Stimulated activated CD4-positive, alpha-beta T cell treated with anti-CD3 and anti-CD28 coated beads, Interleukin-15, amount 100 ng/mL, for 1 hour (primary cell): ENCODE measurements at places on chromosomes 6 and 20.

DNA sequence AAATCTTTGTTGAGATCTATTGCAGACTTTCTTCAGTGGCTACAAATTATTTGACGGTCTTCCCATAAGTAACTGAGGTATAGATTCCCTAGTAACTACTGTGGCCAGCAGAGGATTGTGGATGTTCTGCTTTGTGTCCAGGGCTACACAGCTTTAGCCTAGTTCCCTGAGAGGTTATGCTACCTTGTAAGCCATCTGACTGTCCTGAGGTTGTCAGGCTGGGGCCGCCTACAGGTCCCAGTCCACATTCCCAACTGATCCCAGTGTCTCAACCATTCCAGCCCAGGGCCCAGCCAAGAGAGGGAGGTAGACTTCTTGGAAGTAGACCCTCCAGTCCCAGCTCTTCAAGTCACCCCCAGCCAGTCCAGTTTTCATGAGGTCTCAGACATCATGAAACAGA lies 57.7 kb downstream of the BANF2 start:
- no peak for DNase-seq

GRCh38 chr6:155377061-155377460 lies 62.8 kb upstream of the TFB1M start:
- DNase-seq: no peak

- DNase-seq: no peak
Measured at GRCh38 chr20:8795404-8795803, 273.5 kb upstream of the PLCB4 start.

DNA sequence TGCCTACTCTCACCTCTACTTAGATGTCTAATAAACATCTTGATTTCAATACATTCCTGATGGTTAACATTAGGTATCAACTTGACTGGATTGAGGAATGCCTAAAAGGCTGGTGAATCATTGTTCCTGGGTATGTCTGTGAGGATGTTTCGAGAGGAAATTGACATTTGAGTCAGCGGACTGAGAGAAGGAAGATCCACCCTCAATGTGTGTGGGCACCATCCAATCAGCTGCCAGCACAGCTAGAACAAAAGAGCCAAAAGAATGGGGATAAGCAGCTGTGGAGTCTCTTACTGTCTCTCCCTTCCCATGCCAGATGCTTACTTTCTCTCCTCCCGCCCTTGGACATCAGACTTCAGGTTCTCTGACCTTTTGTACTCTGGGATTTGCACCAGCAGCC lies 128.6 kb upstream of the HS3ST5 start:
- no peak for DNase-seq

GRCh38 chr6:55675941-55676340 lies 96.9 kb upstream of the HMGCLL1 start:
- DNase-seq: no peak

- DNase-seq: no peak
Measured at GRCh38 chr6:33602180-33602579, 18.9 kb upstream of the ITPR3 start.

GRCh38 chr6:105648276-105648675 lies 245.4 kb upstream of the PREP start:
- DNase-seq: no peak

- DNase-seq: no peak
Measured at GRCh38 chr6:56416247-56416646, 168.9 kb upstream of the COL21A1 start.

- DNase-seq: no peak
Measured at GRCh38 chr20:60467078-60467477, 508.9 kb downstream of the CDH26 start.

DNA sequence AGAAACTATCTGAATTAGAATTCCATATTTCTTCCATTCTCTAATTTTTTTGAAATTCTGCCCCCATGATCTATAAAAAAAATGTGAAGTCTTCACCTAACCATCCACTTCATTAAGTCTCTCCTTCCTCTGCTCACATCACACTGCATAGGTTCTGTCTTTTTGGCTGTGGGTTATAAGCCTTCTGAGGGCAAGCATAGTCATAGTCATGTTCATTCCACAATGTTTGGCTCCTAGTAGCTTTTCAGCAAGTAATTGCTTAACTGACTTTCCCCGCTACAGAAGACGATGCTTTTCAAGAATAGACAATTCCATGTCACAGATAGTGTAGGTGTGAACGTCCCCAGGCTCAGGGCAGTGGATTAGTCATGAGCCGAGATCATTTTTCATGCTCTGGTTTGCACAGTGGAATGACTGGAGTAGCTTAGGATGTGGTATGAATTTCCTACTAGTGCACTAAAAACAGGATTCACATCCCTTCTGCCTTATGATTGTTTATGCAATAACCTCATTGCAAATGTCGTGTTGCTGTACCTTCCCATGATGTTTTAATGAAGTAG lies 29.1 kb downstream of the WRNIP1 start:
- no peak for DNase-seq

DNA sequence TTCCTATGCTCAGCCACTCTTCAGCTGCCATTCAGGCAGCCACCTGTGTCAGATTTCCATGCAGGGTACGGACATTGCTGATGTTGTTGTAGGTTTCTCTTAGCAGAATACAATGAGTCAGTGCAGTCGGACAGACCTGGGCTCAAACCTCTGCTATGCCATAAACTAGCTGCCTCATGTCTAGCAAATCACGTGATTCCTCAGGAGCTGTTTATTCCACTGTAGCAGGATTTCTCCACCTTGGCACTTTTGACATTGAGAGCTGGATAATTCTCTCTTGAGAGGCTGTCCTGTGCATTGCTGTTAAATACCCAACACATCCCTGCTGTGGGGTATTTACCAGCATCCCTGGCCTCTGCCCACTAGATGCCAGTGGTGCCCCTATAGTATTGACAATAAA lies 413.8 kb upstream of the CDH4 start:
- no peak for DNase-seq

DNA sequence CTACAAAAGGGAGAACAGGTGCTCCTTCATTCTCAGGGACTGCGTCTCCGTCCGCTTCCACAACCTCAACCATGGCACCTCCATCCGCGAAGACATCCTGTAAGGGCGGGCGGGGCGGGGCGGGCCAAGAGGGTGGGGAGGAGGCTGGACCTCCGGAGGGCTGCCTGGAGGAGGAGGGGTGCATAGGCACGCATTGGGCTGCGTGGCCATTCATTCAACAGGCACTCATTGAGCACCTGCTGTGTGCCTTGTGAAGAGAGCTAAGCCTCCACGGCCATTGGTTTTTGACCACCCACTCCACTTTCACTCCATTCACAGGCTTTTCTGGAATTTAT lies 435 bp downstream of the ZSWIM3 start:
- no peak for DNase-seq

DNA sequence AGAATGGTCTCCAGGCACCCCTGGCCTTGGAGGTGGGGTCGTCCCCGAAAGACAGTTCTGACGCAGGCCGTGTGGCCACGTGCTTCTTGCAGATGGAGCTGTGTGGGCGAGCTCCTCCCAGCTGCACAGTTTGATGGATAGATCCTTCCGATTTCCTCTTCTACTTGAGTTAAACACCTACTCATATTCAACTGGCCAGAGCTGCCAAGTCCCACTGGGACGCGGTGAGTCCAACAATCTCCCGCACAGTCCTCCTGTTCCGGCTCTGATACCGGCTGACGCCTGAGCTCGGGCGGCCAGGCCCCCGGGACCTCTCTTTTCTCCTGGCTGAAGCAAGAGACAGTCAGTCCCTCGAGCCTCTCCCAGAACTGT lies 57.9 kb upstream of the DACT2 start:
- no peak for DNase-seq

DNA sequence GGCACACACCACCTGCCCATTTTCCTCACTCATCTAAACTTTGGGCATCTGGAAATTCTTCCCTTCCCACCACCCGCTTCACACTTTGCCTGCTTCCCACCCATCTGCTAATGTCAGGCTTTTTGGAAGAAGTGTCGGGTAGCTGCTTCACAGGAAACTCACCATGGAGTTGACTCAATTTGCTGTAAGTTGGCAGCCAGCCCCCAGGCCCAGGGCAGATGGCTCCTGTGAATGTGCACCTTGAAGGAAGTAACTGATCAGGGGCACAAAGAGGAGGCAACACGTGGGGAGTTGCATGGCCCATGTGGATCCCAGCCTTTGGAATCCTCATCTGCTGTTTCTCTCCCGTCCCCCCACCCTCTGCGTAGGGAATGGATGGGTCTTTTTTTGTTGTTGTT lies 87.3 kb downstream of the PPP1R14C start:
- DNase-seq: no peak

GRCh38 chr20:17172836-17173516 lies 53.9 kb upstream of the PCSK2 start:
- DNase-seq: no peak

- DNase-seq: no peak
Measured at GRCh38 chr20:52004715-52005114, 186.9 kb downstream of the ZFP64 start.

GRCh38 chr6:34272013-34272926 lies 23.5 kb upstream of the SMIM29 start:
- no peak for DNase-seq

GRCh38 chr6:130396722-130397121 lies 30.9 kb downstream of the TMEM200A start:
- no peak for DNase-seq

- DNase-seq: no peak
Measured at GRCh38 chr6:105907991-105908390, 178.1 kb upstream of the PRDM1 start.

GRCh38 chr20:25036331-25036936 lies 21.5 kb downstream of the ACSS1 start:
- DNase-seq: no peak

DNA sequence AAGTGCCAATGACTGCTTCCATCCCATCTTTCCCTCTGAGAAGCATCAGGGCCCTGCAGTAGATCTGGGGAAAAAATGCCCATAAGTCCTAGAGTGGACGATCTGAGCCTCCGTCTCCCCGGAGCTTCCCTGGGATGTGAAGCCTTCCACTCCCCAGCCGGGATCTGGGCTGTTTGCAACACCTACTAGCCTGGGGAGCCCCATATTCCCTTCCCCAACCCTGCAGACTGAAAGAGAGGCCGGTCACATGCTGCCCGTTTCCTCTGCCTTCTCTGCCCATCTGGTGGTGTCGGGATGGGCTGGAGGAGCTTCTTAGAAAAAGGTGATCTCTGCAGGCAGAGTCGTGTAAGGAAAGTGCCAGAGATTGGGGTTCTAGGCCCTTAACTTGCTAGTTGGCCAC lies 1.1 kb downstream of the SNPH start:
- no peak for DNase-seq

- DNase-seq: no peak
Measured at GRCh38 chr6:135087403-135087802, 32.8 kb upstream of the HBS1L start.

- DNase-seq: no peak
Measured at GRCh38 chr6:33739571-33739970, 7.1 kb downstream of the IP6K3 start.

DNA sequence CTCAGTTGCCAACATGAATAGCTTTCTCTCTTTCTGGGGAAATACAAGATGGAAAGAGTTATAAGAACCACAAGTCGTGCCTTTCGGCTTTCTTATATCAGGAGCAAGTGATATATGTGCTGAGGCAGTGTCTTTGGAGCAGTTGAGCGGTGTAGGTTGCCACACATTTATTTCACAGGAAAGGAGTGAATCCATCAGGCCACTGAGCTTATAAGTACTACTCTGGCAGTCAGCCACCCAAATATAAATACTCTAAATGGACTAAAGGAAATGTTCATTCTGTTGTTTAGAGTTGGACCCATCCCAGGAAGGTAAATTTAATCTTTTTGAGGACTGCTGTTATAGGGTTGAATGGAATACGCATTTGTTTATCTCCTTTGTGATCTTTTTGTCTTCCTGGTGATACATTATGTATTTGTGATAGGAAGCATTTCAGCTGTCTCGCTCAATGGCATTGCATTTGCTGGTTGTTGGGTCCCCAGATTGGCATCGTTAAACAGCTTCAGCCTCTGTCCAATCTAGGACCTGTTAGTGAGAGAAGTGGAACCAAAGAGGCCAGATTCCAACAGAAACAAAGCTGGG lies 139.7 kb downstream of the SOBP start:
- no peak for DNase-seq

GRCh38 chr20:47586649-47587294 lies 85.1 kb downstream of the NCOA3 start:
- DNase-seq: no peak

DNA sequence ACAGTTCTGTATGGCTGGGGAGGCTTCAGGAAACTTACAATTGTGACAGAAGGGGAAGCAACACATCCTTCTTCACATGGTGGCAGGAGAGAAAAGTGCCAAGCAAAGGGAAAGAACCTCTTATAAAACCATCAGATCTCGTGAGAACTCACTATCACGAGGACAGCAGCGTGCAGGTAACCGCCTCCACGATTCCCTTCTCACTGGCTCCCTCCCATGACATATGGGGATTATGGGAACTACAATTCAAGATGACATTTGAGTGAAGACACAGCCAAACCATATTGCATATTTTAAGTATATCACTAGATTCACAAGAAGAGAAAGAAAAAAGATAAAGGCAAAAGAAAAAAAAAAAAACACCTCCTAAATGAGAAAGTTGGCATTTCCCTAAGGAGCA lies 431.9 kb upstream of the RGS17 start:
- DNase-seq: no peak

GRCh38 chr20:60788070-60788469 lies 464.0 kb upstream of the CDH4 start:
- DNase-seq: no peak

GRCh38 chr6:7555671-7556070 lies 14.2 kb downstream of the DSP start:
- no peak for DNase-seq

GRCh38 chr6:20778912-20779311 lies 244.7 kb downstream of the CDKAL1 start:
- no peak for DNase-seq

DNA sequence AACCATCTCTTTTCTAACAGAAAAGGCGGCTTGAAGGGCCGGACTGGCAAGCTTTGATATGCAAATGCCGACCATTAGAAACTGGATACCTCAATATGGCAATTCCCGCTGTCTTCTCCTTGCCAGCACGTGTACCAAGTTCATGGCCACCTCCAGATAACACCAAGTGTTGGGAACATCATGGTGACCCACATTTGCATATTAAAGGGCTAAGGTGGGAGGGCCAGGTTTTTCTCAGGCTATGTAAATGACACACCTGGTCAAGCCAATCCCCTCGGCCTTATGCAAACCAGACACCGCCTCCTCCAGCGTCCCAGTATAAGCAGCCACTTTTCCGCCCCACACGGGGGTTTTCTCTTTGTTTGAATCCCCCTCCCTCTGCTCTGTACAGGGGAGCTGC lies 110.7 kb downstream of the DACT2 start:
- no peak for DNase-seq

- DNase-seq: no peak
Measured at GRCh38 chr6:65680232-65680631, 26.8 kb downstream of the EYS start.

DNA sequence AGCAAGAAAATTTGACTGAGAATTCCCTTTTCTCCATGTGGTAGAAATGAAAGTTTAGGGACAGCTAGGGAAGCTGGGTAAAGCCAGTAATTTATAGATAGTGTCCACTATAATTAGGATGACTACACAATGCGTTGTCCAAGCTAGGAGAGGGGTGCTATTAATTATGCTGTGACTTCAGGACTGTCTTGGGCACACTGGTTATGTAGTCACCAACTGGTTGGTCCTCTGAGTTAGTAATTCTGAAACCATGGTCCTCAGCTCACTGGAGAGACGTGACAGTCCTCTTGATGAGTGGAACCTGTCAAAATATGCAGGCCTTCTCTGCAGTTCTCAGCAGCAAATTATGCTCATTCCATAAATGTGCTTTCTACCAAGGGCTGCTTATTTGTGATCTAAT lies 94.6 kb upstream of the ENPP5 start:
- no peak for DNase-seq

GRCh38 chr6:140059947-140060346 lies 685.5 kb upstream of the CITED2 start:
- DNase-seq: no peak

- DNase-seq: no peak
Measured at GRCh38 chr6:75085931-75086635, 119.8 kb downstream of the COL12A1 start.
